ENCODE measurements at places on chromosomes 7 and 10.
A peak's percentile ranks its signal among the peaks of the same experiment; 100 is the strongest.

DNA sequence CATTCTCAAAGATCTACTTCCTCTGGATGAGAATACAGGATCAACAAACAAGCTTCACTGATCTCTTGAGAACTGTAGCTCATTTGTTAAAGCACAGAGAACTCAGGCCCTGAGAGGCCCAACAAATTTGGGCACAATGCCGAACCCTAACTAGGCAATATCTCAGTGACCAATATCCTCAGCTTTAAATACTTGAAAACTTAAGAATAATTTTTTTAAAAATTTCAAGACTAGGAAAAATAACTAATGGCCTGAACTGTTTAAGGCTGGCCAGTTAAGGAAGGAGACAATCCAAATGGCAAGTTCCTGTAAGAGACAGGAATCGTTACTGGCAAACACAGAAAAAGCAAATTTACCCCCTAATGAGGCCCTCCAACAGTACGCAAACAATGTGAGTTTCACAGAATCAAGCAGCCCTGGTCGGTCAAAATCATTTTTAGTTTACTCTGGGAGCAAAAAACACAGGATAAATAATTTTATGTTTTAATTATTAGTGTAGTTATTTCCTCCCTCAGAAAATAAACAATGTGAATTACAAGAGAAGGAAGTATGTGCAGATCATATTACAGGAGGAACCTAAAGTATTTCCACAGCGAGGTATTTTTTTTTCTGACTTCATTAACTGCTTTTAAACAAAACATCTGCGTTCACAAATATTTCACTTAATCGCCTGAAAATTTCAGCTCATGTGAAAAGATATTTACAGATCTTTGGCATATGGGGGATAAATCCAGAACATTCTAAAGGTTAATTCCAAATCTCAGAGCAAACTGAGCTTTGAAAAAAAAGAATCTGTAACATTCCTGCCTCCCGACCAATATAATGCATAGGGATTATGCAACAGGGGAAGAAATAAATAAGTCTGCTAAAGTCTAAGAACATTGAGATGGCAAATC lies 39.5 kb downstream of the NT5C2 start:
- DNase-seq, result no peak

DNA sequence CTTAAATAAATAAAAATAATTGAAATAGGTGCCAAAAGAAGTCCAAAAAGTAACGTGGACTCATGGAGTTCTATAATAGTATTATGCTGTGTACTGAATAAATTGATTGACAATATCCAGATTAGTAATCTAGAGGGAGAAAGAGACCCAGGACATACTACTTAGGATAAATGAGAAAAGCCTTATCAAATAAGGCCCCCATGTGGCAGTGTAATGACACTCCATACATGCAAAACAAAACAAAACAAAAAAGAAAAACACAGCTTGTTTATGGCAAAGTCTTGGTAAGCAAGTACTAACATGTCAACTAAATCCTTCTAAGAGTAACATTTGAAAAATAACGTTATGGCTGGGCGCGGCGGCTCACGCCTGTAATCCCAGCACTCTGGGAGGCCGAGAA lies 3.6 kb upstream of the RUNDC3B start:
- no peak for DNase-seq

- DNase-seq, result peak; percentile 78
These were observed at the start of gene PANK1 for GRCh38 chr10:89644967-89645741. Gene PANK1 (minus strand): TSS chr10:89645242. CDS start chr10:89644891, 351 bp downstream.

- no peak for DNase-seq
These were observed 18.3 kb downstream of the HNRNPA2B1 start for GRCh38 chr7:26182283-26182682.

DNA sequence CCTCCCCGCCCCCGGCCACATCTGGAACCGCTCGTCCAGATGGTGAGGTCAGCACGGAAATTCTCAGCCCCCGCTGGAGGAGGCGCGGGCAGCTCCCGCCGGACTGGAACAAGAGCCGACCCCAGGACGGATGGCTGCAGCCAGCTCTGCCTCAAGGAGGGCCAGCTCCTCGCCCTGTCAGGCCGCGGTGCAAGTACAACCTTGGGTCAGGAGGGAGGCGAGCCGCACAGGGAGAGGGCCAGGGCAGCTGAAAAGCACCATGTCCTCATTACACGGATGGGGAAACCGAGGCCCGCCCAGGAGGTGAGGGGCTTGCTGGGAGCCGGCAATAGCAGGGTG lies 3.8 kb upstream of the GRIFIN start:
- no peak for DNase-seq

DNA sequence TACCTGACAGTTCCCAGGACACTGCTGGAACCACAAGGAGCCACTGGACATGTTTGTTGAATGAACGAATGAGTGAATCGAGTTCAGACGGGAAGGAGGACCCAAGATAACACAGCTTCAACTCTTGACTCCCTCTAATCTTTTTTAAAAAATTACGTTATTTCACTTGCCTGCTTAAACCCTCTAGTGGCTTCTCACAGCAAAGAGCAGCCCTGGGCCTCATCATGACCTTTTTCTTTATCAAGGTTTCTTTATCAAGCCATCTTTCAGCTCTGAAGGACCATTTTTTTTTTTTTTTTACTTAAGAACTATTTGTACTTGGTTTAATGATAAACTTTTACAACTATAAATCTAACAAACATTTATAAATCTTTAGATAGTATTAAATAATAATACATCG lies 110.6 kb downstream of the TAX1BP1 start:
- DNase-seq, result no peak

DNA sequence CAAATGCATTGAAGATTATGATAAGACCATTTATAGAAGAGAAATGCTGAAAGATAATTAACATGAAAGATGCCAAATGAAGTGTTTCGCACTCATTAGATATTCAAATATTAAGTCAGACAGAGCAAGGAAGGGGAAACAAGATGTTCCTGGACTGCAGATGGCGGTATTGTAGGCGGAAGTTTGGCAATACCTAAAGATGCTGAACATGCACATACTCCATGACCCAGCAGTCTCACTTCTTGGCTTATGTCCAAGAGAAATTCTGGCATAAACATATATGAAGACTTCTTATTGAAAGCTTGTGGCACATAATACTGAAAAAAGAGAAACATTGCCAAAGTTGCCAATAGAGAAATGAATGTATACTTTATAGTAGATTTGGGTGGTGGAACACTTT lies 325.4 kb upstream of the SEMA3C start:
- no peak for DNase-seq

All from T-helper 2 cell treated with Interferon-gamma antibody and Interleukin-4, amounts not matched to agents 5 μg/mL and 100 μg/mL, for 36 hours (primary cell).